ENCODE measurements at places on chromosomes 2 and 18. TPM values are rescaled to one million over a fixed set of nuclear protein-coding genes. Genes with fewer than 3 reads are reported as not detected.

- peaks cover 46% of the 10 kb centered on the region for H3K4me1 ChIP-seq
- no peak overlapping the region for H3K4me3 ChIP-seq
- H3K27ac ChIP-seq, result peak overlapping the region; percentile 20
- H3K27me3 ChIP-seq, result no peaks in the 10 kb centered on the region
- DNase-seq, result peak; percentile 76
Observed at GRCh38 chr2:53994818-53995808, 24.3 kb upstream of the PSME4 start.

DNA sequence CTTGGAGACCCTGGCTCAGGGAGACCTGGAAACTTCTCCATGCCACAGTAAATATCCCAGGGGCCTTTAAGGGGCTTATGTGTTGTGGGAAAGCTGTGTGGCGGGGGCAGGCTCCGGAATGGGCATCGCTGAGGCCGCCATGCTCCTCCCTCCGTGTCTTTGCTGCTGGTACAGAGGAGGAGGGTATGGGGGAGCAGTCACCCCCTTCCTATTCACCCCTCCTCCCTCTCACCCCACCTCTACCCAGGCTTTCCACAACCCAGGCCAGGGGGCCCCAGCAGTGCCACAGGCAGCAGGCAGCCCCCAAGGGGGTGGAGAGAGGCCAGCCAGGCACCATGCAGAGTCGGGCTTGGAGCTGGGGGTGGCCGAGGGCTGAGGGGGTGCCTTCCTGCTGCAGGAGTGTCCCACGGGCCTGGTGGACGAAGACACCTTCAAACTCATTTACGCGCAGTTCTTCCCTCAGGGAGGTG, 28.0 kb upstream of the FAHD2A start:
- no peak overlapping the region for H3K27ac ChIP-seq
- H3K27me3 ChIP-seq, result no peaks in the 10 kb centered on the region
- H3K4me1 ChIP-seq, result no peaks in the 10 kb centered on the region
- no peaks in the 10 kb centered on the region for H3K36me3 ChIP-seq
- no peak for DNase-seq
- no peak overlapping the region for H3K4me3 ChIP-seq

DNA sequence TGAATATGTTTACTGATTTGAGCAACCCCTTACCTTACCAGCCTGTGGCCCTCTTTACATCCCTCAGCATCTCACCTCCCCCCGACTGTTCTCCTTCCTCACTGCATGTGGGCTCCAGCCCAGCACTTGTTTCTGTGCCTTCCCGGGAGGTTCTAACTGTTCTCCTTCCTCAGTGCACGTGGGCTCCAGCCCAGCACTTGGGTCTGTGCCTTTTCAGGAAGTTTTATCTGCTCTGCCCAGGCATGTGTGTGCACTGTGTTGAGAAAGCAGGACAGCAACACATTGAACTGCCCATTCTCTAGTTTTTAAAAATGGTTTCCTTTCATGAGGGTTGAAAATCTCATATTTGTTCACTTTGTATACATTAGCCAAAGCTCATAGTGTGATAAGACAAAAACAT, 158.4 kb downstream of the ATP9B start:
- no peaks in the 10 kb centered on the region for H3K27me3 ChIP-seq
- no peaks in the 10 kb centered on the region for H3K36me3 ChIP-seq
- DNase-seq, result no peak

- no peak overlapping the region for H3K27ac ChIP-seq
- H3K27me3 ChIP-seq, result no peaks in the 10 kb centered on the region
- no peak for DNase-seq
- H3K4me3 ChIP-seq, result no peak overlapping the region
- no peaks in the 10 kb centered on the region for H3K36me3 ChIP-seq
- H3K4me1 ChIP-seq, result no peaks in the 10 kb centered on the region
Observed at GRCh38 chr2:119005051-119005450, 63.1 kb downstream of the MARCO start.

The DNAJC5G gene
- not detected for total RNA-seq

The NRP2 gene
- total RNA-seq, result 2.1 TPM

The CTNNA2 gene
- total RNA-seq, result not detected

Data from CD4-positive, alpha-beta memory T cell (primary cell).